Panc1 (cell line): ENCODE measurements at places on chromosomes 6 and 20.

- no peak for DNase-seq
These were observed 149.7 kb upstream of the TMEM170B start for GRCh38 chr6:11387707-11388430.

DNA sequence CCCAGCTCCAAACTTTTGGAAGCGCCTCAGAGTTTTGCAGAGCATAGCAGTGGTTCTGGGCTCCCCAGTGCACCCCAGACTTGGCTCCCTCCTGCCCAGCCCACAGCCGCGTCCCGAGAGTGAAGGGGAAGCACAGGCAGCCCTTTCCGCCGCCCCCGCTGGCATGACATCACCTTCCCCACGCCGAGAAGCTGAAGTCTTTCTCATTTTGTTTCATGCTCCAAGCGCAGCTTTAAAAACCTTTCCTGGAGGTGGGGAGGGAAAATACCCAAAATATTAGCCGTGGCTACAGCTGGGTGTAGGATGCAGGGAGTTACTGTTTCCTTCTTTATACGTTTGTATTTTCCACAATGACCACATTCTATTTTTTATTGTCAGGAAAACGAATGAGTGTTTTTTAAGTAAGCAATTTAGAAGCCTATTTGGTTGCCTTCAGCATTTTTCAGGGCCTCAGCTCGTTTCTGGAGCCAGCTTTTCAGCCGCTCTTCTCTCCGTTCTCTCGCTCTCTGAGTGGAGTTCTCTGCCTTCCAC is 72.9 kb downstream of the SNX5 start:
- DNase-seq = no peak

GRCh38 chr6:80488190-80488589 is 381.7 kb downstream of the BCKDHB start:
- no peak for DNase-seq

DNA sequence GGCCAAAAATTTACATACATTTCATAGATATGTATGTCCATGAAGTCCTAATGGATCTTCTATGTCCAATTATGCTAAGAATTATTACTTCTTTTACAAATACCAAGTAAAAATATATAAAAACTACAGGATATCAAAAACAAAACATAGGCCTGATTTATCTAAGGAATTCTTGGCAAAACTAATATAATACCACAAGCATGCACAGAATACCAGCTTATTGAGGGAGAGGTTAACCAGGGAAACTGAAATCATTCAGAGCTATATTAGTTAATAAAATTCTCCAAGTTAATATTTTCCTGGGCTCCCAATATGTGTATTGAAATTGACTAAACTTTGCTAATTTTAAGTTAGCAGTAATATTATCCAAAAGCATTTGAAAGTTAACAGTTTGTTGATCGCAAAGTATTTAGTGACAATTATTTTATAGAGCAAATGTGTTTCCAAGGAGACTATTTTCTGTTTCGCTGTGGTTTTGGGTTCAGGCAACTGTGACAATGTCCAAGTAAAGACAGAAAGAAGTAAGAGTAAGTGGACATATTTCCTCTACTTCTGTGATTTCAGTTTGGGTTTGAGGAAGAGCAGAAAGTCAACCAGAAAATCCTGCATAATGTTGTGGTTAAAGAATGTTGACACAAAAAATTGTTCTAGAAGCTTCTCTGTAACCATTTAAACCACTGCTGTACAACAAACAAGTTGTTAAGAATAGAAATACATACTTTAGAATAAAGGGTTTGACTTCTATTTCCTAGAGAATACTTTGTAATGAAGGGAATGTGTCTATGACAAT is 167.4 kb downstream of the COL21A1 start:
- DNase-seq = no peak

- DNase-seq = no peak
These were observed 78.3 kb downstream of the ZDHHC14 start for GRCh38 chr6:157459327-157459726.

GRCh38 chr20:14991023-14991422 is 653.6 kb upstream of the FLRT3 start:
- DNase-seq = no peak

DNA sequence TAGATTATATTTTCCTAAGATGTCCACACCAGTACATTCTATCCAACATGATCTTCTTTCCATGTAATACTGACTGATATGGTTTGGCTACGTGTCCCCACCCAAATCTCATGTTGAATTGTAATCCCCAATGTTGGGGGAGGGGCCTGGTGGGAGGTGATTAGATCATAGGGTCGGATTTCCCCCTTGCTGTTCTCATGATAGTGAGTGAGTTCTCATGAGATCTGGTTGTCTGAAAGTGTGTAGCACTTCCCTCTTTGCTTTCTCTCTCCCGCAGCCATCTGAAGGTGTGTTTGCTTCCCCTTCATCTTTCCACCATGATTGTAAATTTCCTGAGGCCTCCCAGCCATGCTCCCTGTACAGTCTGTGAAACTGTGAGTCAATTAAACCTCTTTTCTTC is 12.2 kb upstream of the HBS1L start:
- DNase-seq = no peak

- DNase-seq = no peak
These were observed 187.3 kb downstream of the SAMD5 start for GRCh38 chr6:147695819-147696218.

GRCh38 chr6:42450477-42451332 is 1.0 kb downstream of the TRERF1 start:
- DNase-seq = no peak

- DNase-seq = no peak
These were observed 72.7 kb downstream of the HDDC2 start for GRCh38 chr6:125228981-125229479.

DNA sequence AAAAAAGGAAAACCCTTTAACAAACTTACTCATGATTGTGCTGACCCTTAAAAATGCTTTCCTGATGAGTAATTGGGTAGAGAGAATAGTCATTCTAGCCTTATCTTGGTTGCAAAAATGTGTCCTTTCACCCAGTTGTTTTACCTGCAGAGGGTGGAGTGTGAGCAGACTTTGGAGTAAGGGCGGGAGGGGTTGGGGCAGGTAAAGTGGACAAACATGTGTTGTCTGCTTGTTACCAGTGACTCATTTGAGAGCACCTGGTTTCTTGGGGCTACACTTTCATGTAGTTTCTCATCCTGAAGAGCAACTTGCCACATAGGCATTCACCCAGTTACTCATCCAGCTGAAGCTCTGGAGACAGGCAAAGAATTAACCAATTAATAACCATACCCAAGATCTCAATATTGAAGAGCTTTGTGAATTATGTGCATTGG is 121.1 kb downstream of the TNFRSF21 start:
- no peak for DNase-seq

GRCh38 chr20:48562586-48563116 is 265.1 kb downstream of the PREX1 start:
- no peak for DNase-seq

DNA sequence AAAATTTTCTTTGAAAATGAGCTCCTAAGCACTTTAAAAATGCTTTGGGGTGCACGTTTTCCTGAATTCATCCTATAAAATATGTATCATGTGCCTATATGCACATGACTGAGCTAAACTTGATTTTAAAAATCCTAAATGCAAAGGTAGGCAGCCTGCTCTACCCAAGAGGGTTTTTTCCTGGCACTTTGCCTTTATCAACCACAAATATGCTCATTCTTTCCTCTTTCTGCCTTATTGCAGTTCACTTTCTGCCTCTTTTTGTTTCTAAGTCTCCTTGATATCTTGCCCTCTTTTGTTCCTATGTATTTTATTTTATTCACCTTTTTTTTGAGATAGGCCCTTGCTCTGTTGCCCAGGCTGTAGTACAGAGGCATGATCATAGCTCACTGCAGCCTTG is 229.3 kb downstream of the GRM1 start:
- DNase-seq = no peak

DNA sequence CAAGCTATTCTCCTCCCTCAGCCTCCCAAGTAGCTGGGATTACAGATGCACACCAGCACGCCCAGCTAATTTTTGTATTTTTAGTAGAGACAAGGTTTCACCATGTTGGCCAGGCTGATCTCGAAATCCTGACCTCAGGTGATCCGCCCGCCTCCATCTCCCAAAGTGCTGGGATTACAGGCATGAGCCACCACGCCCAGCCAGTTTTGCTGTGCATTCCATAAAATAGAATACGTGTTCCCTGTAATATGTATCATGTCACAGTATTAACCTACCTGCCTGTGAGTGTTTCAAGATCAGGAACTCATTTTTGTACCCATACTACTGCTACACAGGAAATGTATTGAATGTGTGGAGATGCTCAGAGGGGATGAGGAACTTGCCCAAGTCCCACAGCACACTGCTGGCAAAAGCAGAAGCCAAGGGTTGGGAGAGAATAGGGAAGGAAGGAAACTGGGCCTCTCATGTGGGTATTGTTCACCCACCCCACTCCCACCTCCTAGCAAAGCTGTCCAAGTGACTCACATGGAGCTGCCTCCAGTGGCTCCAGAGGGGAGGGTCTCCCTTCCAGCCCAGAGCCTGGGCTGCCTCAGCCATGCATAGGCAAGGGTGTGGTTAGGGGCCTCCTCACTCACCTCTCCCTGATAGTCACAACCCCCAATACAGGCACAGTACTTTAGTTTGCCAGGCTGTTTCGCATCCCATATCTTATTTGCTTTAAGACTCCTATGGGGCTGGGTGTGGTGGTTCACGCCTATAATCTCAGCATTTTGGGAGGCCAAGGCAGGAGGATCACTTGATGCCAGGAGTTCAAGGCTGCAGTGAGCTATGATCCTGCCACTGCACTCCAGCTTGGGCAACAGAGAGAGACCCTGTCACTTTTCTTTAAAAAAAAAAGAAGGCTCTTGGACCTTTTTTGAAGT is 9.4 kb downstream of the HM13 start:
- no peak for DNase-seq

- no peak for DNase-seq
These were observed 341.6 kb downstream of the QKI start for GRCh38 chr6:163756079-163756478.

DNA sequence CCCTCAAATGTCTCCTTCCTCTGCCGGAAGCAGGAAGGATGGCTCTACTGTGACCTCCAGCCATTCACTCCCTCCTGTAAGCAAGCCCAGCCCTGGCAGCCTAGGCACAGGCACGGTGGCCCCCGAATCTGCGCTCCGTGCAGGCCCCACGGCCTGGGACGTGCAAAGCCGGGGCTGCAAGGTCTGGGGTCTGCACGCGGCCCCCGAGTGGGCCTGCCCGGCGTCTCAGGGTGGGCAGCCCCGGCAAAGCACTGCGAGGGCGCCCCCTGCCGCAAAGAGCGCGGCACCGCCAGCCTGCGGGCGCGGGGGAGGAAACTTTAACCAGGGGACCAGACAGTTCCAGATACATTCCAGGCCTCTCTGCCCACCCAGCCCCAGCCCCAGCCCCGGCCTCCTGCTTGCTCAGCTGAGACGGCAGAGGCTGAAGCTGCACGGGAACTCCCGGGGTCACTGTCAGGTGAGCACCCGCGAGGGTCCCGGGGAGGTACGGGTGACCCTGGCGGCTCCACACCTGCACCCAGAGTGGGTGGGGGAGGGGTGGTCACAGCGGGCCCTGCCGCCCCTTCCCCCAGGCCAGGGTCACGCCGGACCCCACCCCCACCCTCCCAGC is 98.8 kb downstream of the ASXL1 start:
- DNase-seq = no peak

- no peak for DNase-seq
These were observed 43.0 kb upstream of the ZNF217 start for GRCh38 chr20:53636540-53637097.

GRCh38 chr6:121764493-121764892 is 329.0 kb downstream of the GJA1 start:
- DNase-seq = no peak

GRCh38 chr20:23868321-23868720 is 11.2 kb downstream of the CST5 start:
- no peak for DNase-seq

- no peak for DNase-seq
These were observed 51.8 kb upstream of the FRMD1 start for GRCh38 chr6:168130697-168131371.

- DNase-seq = no peak
These were observed 10.8 kb upstream of the AKAP7 start for GRCh38 chr6:131124336-131125071.

DNA sequence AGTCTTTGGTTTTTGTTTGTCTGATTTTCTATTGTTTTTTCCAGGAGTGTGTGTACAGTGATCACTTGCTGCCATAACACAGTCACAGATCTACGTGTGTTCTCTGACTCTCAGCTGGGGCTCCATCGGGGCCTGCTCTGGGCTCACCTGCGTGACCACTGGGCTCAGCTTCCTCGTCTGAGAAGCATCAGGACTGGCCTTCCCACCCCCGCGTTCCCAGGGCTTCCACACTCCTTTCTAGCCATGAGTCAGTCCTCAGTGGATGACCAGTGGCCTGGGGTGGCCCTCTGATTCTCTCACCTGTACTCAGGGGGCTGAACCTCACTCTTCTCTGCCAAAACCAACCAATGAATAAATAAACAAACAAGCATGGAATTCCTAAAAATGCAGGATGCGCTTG is 14.5 kb downstream of the THBS2 start:
- no peak for DNase-seq

DNA sequence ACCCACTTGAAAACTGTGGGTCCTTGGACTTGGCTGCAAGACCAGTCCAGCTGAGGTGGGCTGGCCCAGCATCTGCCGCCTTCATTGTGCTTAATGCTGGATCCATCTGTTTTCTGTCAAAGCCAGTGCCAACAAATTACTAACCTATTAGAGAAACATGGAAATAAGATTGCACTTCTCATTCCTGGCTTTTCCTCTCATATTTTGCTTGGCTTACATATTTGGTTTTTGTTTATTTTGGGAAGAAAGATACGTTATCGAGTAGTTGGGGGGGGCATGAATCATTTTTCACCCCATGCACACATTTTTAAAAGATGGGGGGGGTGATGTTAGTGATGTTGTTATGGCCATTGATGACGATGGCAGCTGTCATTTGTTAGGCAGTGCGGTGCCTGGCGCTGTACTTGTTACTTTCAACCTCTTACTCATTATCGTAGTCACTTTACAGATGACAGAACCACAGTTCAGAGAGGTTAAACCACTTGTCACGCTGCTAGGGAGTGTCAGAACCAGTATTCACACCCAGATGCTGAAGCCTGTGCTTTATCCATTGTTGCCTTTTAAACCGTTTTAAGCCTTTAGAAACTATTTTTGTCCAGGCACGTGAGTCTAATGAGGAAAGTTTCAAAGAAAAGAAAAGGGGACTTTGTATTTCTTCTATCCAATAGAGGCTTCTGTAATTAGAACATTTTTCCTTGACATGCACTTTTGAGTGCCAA is 180.0 kb downstream of the TMEM242 start:
- no peak for DNase-seq
